ENCODE measurements at places on chromosomes 5 and 9.

- H3K27me3 ChIP-seq: no peaks in the 10 kb centered on the region
- DNase-seq: no peak
- H3K4me3 ChIP-seq: no peak overlapping the region
- H3K4me1 ChIP-seq: no peaks in the 10 kb centered on the region
These were observed 28.0 kb upstream of the TXN start for GRCh38 chr9:110284211-110284844.

DNA sequence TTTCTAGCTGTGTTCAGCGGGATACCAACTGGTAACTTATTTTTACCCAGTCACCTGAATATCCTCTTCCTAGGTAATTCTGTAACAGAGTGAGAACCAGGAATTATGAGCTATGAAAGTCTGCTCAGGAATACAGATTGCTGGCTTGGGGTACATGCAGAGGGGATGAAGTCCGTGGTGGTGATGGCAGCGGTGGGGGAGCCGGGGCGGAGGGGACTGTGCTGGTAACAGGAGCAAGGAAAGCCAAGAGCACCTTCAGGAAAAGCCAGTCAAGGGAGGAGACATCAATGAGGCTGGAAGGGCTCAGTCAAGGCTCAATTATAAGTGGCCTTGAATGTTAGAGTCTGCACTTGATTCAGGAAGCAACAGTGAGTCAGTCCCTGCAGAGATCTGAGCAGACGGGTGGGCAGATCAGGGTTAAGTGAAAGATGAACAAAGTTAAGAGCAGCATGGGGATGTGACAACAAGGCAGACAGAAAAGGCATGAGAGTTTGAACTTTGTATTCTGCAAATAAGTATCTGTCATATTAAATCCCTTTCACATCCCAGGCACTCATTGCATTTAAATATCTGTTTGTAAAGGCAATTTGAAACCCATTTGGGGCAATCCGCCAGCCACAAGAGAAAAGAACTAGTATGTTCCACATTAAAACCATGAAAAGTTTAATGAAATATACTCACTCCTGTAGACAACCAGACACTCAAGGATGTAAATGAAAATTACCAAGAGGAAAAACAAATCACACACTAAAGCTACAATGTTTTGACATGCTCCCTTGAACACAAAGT lies 101.2 kb downstream of the TTC39B start:
- peaks cover 32% of the 10 kb centered on the region for H3K36me3 ChIP-seq
- DNase-seq: no peak
- no peaks in the 10 kb centered on the region for H3K4me1 ChIP-seq

GRCh38 chr5:73153513-73153912 lies 19.5 kb upstream of the TMEM174 start:
- H3K4me3 ChIP-seq: no peak overlapping the region
- no peak for DNase-seq
- H3K36me3 ChIP-seq: no peaks in the 10 kb centered on the region
- H3K4me1 ChIP-seq: no peaks in the 10 kb centered on the region
- H3K27ac ChIP-seq: no peak overlapping the region
- peaks cover 13% of the 10 kb centered on the region for H3K27me3 ChIP-seq

DNA sequence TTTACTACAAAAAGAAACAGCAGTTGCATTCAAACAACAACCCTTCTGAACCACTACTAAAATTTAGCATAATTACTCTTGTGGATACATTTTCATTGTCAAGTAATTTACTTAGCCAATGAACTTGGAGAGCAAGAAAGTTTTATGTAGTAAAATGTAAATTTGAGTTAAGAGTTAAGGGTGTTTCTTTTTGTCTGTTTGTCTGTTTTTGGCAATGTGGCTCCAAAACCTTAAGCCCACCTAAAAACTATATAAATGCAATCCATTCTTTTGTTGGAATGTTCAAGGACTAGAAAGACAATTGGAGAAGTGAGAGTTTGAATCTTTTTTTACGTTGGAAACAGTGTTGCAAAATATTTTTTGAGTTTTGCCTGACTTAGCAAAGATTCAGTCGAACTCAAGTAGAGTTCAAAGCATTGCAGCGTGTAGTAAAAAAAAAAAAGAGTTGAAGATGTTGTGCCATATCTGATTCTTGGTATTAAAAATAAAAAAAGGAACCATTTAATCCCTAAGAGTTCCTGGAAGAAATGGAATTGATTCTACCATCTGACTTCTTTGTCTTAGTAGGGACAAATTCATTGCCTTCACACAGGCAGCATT lies 867 bp downstream of the SYK start:
- no peak overlapping the region for H3K4me3 ChIP-seq
- no peak for DNase-seq
- H3K27ac ChIP-seq: no peak overlapping the region
- H3K27me3 ChIP-seq: peaks cover 1% of the 10 kb centered on the region

DNA sequence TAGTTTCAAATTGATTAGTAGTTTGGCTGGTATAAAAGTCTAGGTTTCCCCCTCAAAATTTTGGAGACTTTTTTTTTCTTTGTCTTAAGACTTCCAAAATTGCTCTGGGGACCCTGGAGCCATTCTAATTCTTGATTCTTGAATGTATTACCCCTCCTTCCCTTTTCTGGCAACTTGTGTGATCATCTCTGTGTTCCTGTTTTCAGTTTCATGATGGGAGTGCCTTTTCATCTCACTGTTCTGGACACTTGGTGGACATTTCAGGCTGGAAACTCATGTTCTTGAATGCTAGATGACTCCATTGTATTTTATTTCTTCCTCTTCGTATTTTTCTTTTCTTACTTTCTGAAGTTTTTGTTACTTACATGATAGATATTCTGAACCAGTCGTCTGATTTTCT lies 57.3 kb upstream of the LRRC70 start:
- no peak for DNase-seq
- no peaks in the 10 kb centered on the region for H3K4me1 ChIP-seq
- no peaks in the 10 kb centered on the region for H3K36me3 ChIP-seq
- H3K27ac ChIP-seq: no peak overlapping the region
- H3K27me3 ChIP-seq: no peaks in the 10 kb centered on the region
- H3K4me3 ChIP-seq: no peak overlapping the region

- peaks cover 7% of the 10 kb centered on the region for H3K36me3 ChIP-seq
- H3K4me1 ChIP-seq: no peaks in the 10 kb centered on the region
- no peak overlapping the region for H3K4me3 ChIP-seq
- H3K27ac ChIP-seq: no peak overlapping the region
- H3K27me3 ChIP-seq: no peaks in the 10 kb centered on the region
These were observed 60.8 kb downstream of the TTLL11 start for GRCh38 chr9:122032346-122032745.

GRCh38 chr9:131739133-131739958 lies 530 bp downstream of the RAPGEF1 start:
- peak; percentile 37 for DNase-seq
- H3K36me3 ChIP-seq: no peaks in the 10 kb centered on the region
- H3K4me3 ChIP-seq: peak overlapping the region; percentile 55

- no peaks in the 10 kb centered on the region for H3K36me3 ChIP-seq
- no peak overlapping the region for H3K4me3 ChIP-seq
- H3K27me3 ChIP-seq: peaks cover 3% of the 10 kb centered on the region
- no peaks in the 10 kb centered on the region for H3K4me1 ChIP-seq
- no peak overlapping the region for H3K27ac ChIP-seq
These were observed 79.8 kb downstream of the MAT2B start for GRCh38 chr5:163585206-163585605.

- DNase-seq: no peak
- no peaks in the 10 kb centered on the region for H3K27me3 ChIP-seq
- no peak overlapping the region for H3K27ac ChIP-seq
- no peak overlapping the region for H3K4me3 ChIP-seq
- H3K36me3 ChIP-seq: no peaks in the 10 kb centered on the region
- H3K4me1 ChIP-seq: no peaks in the 10 kb centered on the region
These were observed 20.2 kb downstream of the SIL1 start for GRCh38 chr5:139177809-139178588.

All from effector memory CD4-positive, alpha-beta T cell (primary cell).